ENCODE measurements at places on chromosomes 12 and 14.

- DNase-seq, result no peak
These were observed at the start of gene NOS1 for GRCh38 chr12:117361347-117361751. Gene NOS1 (minus strand): TSS chr12:117361626. CDS start chr12:117331069, 30,557 bp downstream.

DNA sequence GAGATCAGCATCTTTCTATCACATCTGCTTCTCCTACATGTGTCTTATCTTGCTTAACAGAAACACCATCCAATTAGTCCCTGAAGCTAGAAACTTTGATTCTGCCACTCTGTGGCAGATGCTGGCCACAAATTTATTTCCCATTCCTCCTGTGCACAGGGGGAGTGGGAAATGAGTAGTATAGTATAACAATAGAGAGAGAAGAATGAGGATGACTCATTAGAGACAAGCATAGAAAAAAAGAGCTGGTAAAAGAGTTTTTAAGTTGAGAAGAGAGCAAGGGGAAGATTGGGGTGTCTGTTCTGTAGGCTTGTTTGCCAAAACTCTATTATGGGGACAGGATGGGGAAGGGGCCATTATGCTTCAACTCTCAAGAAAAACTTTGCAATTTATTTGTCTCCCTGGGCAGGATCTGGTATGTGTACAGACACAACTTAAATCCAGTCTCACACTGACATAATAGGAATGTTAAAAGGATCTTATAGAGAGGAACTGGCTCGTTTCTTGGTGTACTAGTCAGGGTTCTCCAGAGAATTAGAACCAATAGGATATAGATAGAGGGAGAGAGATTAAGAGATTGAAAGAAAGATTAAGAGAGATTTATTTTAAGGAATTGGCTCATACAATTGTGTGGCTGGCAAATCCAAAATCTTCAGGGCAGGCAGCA is 142.6 kb upstream of the CPSF6 start:
- DNase-seq, result no peak

DNA sequence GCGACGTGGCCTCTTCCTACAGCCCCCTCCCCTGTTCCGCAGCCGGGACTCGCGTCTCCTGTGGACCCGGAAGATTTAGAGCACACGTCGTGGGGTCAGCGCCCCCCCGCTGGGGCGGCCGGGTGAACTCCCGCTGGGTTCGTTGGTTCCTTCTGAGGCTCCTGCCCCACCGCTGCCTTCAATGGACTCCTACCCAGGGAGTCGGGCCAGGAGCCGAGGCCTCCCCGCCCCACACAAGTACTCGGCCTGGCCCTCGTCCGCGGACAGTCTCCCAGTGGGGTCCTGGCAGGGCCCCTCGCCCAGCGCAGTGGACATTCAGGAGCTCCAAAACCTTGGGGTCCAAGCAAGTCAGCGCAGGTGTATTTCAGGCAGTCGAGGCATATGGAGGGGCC is 1.2 kb downstream of the MMP17 start:
- no peak for DNase-seq

GRCh38 chr12:105986779-105987684 is 151.7 kb downstream of the NUAK1 start:
- no peak for DNase-seq

DNA sequence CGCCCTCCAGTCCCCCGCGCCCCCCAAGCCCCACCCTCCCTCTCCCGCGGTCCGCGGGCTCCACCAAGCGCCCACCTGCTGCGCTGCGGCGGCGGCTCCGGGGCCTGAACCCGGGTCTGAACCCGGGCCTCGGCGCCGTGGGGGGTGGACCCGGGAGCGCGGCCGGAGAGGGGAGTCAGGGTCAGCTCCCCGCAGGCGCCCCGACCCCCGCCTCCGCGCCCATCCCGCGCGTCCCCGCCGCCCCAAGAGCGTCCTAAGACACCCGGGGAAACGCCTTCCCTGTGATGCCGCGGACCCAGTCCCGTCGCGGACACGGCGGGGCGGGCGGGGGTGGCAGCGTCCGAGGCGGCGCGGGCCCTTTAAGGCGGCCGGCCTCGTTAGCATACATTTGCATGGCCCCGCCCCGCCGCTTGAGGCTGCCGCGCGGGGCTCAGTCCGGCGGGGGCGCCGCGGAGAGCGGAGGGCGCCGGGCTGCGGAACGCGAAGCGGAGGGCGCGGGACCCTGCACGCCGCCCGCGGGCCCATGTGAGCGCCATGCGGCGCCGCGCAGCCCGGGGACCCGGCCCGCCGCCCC is at the start of gene MMP17:
TSS of gene MMP17 (plus strand) at position 433 of the 574 bp plus-strand sequence. CDS start at position 535, 102 bp downstream.
- DNase-seq, result peak; percentile 54

DNA sequence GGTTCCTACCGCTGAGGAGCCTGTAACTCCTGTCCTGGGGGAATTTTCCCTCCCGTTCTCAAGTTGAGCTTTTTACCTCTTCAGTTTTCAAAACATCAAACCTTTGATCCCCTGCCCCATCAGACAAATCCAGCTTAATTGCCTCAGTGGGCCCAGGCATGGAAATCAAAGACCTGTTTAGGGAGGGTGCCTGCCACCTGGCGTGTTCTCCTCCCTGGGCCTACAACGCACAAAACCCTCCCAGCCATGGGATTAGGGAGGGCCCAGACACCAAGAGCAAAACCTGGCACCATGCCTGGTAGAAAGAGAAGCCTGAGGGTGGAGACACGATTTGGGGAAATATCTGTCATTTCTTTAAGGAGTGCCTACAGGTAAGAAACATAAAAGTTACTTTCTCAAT is 672.9 kb downstream of the BCL11B start:
- DNase-seq, result no peak

DNA sequence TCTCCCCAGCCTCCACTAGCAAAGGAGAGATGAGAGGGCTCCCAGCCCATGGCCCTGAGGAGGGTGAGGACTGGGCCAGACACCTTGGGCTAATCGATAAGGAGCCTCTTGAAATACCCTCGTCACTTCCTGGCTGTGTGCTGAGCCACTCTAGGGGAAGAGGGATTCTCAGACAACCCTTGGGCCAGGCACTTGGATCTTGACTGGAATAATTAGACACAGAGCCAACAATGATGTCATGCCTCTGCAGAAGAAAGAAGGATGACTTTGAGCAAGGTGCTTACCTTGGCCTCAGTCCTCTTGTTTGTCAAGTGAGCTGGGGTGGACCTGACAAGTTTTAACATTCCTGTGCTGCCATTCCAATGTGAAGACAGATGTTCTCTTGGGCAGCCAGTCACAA is 83.1 kb downstream of the LRRC74A start:
- no peak for DNase-seq

- no peak for DNase-seq
These were observed 162.9 kb downstream of the DUSP6 start for GRCh38 chr12:89189448-89189847.

- peak; percentile 81 for DNase-seq
These were observed 15.2 kb upstream of the PEBP1 start for GRCh38 chr12:118120579-118121363.

DNA sequence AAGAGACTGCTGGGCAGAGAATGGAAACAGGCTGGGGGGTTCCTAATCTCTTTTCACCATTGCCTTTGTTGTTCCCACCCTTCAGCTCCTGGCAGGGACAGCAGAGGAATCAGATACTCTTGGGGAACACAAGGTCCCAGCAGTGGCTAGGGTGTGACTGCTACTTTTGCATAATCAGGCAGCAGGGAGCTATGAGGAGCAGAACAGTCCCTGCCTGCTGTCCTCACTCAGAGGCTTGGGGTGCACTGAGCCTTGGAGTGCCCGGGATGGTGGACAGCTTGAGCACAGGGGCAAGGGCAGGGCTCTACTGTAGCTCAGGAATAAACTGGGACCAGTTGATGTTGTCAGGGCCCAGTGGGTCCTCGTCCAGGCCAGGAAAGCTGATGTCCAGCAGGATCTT is 1.5 kb upstream of the TEX52 start:
- DNase-seq, result no peak

GRCh38 chr14:73058922-73059673 is 764 bp downstream of the RBM25 start:
- no peak for DNase-seq

- DNase-seq, result no peak
These were observed 903 bp downstream of the PARPBP start for GRCh38 chr12:102120886-102121285.

Data from stimulated activated CD8-positive, alpha-beta memory T cell treated with anti-CD3 and anti-CD28 coated beads, Interleukin-4, amount 100 ng/mL, for 48 hours (primary cell).